NT2/D1 (cell line): ENCODE measurements at places on chromosomes 1 and 21.
A peak's percentile ranks its signal among the peaks of the same experiment; 100 is the strongest.

DNA sequence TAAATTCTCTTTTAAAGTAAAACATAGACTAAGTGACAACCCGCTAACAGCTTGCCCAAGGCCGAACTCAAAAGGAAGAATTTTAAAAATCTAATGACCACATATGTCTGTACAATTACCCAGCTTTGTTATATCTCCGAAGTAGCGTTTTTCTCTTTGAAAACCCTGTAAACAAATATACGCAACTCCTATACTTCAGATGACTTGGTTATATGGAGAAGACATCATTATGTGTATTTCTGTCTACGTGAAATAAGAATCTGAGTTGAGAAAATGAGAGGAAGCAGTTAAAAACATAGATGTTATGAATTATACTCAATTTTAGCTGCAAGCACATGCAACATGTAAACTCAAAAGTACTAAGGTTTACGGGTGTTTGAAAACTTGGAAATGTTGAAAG, 2.0 kb downstream of the PBX1 start:
- no peak for DNase-seq

- no peak for DNase-seq
Measured at GRCh38 chr1:110671361-110671760, 3.4 kb downstream of the KCNA3 start.

DNA sequence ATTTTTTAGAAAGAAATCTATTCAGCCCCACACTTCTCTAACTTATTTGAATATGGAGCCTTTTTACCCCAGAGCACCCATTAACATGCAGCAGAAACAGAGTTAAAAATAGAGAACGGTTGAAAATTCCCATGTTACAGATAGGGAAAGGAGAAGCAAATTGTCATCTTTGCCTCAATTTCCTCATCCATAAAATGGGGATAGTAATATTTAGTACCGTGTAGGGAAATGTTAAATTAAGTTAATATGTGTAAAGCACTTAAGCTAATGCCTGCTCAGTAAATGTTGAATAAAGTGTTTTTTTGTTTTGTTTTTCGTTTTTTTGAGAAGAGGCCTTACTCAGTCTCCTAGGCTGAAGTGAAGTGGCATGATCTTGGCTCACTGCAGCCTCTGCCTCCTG, 50.3 kb downstream of the NAV1 start:
- no peak for DNase-seq

GRCh38 chr1:28083876-28084275, 4.5 kb downstream of the EYA3 start:
- DNase-seq = no peak

DNA sequence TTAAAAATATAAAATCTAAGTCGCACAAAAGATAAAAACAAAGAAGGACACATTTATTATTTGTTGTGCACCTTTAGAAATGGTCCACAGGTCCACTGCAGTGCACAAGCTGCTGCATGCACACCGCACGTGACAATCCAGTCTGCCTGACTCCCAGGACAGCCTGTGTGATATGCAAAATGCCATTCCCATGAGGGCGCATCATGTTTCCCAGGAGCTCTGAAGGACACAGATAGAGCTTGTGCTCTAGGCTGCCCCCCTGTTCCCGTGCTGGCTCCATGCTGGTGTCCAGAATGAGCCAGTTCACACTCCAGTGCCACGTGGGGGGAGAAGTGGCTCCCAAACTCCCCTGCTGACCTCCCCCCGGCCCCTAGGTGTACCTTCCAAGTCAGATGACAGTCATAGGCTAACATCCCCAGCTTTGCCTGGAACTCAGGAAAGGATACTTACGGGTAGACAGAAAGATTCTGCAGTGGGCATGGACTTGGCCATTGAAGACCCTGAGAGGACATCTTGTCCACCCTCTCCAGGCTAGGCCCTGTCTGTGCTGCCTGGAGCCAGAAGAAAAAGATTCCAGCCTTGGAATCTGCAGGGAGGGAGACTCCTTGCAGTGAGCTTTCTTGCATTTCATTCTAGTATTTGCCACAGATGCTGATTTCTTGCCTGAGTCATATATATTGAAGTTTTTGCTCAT, 26.3 kb downstream of the RAB7B start:
- peak; percentile 68 for DNase-seq

- no peak for DNase-seq
Measured at GRCh38 chr1:174165471-174166137, 6.3 kb downstream of the RABGAP1L start.

DNA sequence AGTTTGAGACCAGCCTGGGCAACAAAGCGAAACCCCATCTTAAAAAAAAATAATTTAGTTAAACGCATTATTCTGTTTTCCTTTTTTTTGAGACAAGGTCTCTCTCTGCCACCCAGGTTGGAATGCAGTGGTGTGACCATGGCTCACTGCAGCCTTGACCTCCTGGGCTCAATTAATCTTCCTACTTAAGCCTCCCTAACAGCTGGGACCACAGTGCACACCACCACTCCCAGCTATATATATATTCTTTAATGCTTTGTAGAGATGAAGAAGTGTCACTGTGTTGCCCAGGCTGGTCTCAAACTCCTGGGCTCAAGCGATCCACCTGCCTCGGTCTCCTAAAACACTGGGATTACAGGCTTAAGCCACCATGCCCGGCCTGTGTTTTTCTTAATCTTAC, 7.7 kb upstream of the KLF17 start:
- no peak for DNase-seq

GRCh38 chr1:181262069-181262468, 173.6 kb downstream of the IER5 start:
- no peak for DNase-seq

DNA sequence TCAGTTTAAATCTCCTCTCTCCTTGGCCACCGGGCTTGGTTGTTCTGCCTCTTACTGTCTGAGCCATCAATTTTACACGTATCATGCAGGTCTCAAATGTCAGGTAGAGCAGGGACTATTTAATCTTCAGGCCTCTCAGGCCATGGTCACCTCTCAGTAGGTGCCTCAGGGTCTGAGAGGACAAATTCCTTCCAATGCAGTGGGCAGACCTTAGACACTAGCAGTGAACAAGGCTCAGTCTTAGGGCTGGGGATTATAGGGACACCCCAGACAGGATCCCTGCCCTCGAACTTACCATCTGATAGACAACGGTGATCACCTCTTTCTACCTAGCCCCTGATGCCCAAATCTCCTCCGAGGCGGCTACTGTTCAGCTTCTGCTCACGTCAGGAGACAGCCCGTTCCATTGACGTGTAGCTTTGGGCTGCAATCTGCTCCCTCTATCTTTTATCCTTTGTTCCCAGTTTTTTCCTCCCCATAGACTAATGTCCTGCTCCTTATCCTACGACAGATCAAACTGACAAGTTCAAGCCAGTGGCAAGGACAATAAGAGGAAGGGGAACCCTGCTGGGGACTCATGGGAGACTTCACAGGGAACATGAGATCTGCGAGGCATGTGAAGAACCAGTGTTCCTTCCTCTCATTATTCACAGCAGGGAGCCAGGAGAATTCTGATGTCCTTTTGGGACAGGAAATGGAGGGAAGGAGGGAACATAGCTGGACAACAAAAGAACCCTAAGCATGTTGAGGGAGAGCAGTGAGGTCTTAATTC, 1.4 kb upstream of the MYOG start:
- DNase-seq = peak; percentile 27

DNA sequence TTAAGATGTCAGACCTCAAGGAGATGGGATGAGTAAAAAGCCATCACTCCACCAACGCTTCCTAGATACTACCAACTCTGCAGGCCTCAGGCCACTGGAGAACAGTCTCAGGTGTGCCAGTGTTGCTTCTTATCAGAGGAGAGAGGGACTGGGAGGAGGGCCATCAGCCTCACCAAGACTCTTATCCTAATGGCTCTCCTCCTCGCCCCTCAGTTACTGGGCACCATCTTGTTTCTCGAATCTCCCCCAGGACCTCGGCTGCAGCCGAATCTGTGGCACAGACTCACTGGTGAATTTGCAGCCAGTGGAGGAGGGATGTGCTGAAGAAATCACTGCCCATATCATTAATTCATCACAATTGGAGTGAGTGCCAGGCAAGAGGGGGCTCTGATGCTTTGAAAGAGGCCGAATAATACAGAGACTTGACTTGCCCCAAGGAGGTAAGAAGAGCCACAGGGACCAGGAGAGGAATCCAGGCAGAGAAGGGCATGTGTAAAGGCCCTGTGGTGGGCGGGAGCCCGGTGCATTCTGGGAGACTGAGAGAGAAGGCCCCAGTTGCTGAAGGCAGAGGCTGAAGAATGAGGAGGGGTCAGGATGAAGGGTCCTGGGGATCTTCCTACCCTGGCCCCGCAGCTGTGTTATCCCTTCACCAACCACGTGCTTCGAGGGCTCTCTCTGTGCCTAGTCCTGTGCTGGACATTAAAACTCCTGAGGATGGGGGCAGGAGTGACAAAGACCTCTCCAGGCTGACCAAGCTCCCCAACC, 129.8 kb downstream of the PTPRU start:
- DNase-seq = no peak

DNA sequence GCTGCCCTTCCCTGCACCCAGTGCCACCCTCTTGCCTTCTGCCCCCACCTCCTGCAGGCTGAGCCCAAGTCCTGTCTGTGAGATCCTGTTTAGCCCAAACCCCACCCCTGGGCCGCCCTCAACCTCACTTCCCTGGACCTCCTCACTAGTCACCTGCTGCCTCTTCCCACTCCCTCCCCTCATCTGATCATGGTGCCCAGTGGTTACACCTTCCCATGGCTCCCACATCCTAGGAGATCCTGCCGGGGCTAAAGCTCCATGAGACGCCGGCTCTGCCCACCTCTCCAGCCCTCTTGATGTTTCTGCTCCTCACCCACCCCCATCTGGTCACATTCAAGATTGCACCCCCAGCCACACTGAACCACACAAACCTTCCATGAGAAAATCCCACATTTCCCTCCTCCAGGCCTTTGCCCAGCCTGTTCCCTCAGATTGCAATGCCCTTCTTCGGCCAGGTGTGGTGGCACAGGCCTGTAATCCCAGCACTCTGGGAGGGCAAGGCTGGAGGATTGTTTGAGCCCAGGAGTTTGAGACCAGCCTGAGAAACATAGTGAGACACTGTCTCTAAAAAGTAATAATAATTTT, 17.0 kb downstream of the TTC39A start:
- DNase-seq = no peak

DNA sequence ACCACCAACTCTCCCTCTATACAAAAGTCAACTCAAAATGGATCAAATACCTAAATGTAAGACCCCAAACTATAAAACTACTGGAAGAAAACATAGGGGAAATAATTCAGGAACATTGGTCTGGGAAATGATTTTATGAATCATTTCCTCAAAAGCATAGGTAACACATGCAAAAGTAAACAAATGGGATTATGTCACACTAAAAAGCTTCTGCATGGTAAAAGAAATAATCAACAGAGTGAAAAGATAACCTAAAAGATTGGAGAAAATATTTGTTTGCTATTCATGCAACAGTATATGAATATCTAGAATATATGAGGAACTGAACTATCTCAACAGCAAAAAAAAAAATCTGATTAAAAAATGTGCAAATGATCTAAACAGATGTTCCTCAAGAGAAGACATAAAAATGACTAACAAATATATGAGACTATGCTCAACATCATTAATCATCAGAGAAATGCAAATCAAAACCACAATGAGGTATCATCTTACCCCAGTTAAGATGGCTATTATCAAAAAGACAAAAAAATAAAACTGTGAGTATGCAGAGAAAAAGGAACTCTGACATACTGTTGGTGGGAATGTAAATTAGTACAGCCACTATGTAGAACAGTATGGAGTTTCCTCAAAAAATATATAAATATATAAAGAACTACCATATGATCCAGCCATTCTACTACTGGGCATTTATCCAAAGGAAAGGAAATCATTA, 47.8 kb downstream of the VCAM1 start:
- DNase-seq = no peak

DNA sequence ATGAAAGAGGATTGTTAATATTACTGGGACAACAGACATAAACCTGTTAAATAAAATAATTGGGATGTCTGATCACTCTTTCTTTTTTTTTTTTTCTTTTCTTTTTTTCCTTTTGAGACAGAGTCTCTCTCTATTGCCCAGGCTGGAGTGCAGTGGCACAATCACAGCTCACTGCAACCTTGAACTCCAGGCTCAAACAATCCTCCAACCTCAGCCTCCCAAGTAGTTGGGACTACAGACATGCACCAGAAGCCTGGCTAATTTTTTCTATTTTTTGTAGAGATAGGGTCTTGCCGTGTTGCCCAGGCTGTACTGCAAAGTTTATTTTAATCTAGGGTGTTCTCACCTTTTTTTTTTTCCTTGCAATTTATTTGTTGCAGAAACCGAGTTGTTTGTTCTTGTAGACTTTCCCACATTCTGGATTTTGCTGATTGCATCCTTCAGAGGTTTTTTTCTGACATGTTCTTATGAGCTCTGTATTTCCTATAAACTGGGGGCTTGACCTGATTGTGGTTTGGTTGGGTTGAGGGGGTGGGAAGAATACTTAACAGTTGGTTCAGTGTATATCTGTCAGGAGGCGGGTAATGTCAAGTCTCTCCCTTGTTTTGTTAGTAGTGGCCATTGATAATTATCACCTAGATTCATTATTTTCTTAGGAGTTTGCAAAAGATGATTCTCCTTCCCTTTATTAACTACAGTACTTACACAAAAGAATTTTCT, 125.2 kb downstream of the MAST2 start:
- DNase-seq = no peak

DNA sequence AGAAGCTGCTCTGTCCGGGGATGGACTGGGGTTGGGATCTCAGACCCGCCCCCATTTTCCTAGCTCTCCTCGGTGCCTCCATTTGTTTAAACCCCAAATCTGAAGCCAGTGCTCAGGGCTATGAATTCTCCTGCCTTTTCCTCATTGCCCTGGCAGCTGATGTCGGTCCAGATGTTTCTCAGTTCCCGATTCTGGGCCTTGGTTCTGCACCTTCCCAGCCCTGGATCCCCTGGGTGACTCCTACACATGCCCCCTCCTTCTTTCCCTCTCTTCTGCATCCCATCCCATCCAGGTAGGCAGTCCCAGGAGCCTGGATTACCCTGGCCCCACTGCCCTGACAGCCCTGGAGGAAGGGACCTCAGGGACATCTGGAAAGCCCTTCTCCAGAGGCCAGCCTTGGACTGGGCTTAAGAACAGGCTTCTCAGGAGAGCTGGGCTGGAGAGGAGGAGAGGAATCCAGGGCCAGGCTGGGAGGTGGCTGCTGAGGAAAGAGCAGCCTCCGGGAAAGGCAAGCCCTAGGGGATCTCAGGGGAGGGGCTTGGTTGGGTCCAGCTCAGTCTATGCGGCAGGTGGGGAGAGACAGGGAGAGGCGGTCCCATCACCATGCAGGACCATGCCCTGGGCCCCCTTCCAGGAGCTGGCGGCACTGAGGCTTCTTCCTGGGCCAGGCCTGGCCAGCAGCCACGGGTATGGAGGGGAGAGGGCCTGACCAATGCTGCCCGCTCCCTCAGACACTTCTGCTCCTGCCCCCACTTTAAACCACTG, 6.8 kb upstream of the EPS8L3 start:
- no peak for DNase-seq

- DNase-seq = no peak
Measured at GRCh38 chr1:192983349-192983980, 75.7 kb downstream of the UCHL5 start.

GRCh38 chr1:227010645-227011044, 70.6 kb downstream of the COQ8A start:
- no peak for DNase-seq

GRCh38 chr1:2342384-2343022, 48.9 kb downstream of the MORN1 start:
- no peak for DNase-seq
